Anterior cingulate cortex (tissue), 58 donors: ENCODE measurements at places on chromosomes 2 and 18.

DNA sequence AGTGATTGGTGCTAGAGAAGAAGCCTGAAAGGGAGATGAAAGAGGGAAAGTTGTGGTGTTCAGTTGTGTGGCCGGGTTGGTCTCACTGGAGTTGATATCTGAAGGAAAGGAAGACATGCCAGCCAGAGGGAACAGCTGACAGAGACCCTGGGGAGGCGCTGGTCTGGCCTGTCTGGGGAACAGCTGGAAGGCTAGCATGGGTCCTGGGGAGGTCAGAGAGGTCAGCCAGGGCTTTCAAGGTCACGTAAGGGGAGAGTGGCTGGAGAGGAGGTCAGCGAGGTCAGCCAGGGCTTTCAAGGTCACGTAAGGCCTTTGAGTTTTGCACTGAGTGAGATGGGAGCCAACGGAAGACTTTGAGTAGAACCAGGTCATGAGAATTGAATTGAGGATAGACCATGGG is 11.0 kb downstream of the DYSF start:
- no peak for DNase-seq

- no peak for DNase-seq
Observed at GRCh38 chr18:23369266-23369665, 83.8 kb upstream of the RIOK3 start.

DNA sequence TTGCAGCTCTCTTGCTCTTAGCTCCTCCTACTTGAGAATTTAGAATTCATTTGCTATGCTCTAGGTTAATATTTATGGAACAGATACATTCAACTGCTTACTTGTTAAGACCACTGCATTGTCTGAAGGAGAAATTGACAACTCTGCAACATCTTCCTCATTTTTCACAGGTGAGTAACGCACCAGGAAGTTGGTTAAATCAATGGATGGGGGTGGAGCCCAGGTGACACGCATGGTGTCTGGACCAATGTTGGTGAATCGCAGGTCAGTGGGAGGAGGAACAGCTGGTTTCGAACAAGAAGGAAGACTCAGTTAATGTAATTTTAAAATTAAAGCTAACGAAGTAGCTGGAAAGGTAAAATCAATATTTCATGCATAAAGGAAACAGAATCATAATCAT is 44.3 kb downstream of the FN1 start:
- DNase-seq, result no peak

GRCh38 chr2:142722086-142722485 is 155.4 kb upstream of the KYNU start:
- DNase-seq, result no peak

DNA sequence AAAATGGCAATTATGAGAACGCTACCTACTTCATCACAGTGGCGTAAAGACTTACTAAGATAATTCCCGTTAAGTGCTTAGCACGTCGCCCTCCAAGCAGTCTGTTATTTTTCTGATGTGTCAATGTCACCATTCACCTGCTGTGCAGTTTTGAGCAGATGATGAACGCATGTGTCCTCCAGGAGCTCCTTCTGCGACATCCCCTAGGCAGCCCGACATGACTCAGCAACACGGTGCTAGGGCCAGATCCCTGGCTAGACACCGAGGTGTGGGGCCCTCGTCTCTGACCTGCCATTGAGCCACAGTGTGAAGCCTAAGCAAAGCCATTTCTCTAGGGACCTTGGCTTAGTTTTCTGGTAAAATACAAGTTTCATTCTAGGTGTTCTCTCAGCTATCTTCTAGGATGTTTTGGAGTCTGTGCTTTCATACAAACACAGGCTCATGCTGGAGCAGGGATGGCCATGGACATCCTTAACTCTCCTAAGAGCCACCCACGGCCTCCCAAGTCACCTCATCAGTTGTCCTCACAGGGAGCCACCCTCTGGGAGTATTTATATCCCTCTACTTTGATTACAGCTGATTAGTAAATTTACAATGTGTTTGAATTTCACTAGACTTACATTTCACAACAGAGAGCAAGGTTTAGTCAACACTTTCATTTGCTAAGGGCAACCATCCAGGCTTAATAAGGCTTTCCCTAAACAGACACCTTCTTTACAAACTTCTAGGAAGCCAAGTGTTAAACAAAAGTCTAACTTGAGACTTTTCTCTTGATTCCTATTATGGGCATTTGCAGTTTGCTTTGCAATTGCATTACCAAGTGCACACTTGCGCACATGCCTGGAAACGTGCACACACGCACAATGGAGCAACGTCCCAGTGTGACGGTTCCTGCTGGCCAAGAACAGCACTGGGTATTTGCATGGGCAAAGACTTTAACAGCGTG is 376.8 kb upstream of the ID2 start:
- no peak for DNase-seq

DNA sequence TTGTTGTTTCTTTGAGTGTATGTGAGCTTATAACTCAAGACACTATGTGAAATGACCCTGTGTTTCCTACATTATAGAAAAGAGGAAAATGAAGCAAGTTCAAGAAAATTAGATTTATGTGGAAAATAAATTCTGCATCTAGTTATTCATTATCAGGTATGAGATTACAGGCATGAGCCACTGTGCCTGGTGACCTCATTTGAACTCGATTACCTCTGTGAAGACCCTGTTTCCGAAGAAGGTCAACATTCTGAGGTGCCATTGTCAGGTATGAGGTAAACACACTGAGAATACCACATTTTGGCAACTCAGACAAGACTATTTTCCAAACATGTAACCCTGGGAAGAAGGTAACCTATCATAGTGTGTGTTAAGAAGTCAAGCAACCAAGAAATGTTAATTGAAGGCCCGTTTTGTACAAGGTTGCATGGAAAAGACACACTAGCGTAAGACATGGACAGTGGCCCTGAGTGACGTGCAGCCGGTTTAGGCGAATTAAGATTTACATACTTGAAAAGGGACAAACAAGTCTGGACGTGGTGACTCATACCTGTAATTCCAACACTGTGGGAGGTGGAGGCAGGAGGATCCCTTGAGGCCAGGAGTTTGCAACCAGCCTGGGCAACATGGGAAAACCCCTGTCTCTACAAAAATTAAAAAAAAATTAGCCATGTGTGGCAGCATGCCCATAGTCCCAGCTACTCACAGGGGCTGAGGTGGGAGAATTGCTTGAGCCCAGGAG is 186.6 kb downstream of the NEDD4L start:
- DNase-seq, result no peak

GRCh38 chr2:132937629-132938028 is 267.6 kb upstream of the LYPD1 start:
- no peak for DNase-seq

DNA sequence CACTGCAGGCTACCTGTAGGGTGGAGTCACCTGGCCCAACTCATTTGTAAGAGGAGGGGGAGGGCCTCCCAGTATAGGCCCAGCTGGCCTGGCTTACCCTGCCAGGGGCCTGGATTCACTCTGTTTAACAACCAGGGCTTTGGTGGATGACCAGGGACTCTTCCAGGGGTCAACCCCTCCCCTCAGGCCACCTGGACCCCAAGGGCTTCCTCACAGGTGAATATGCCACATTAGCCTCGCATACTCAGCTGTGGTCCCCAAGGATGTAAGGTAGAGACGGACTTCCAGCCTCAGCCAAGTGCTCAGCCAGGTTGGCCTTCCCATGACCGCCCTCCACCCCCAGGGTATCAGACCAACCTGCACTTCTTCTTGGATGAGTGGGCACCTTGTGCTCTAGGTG is 8.8 kb upstream of the SH3RF3 start:
- DNase-seq, result no peak

- DNase-seq, result no peak
Observed at GRCh38 chr2:111919794-111920608, 21.6 kb downstream of the MERTK start.

DNA sequence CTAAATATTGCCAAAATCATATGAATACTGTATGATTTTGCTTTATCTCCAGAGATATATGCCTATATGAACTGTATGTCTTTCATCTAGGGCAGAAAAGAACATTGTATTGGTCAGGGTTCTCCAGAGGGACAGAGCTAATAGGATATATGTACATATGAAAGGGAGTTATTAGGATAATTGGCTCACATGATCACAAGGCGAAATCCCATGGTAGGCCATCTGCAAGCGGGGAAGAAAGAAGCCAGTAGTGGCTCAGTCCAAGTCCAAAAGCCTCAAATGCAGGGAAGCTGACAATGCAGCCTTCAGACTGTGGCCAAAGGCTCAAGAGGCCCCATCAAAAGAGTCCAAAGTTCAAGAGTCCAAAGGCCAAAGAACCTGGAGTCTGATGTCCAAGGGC is 209.9 kb downstream of the RNF144A start:
- DNase-seq, result no peak

DNA sequence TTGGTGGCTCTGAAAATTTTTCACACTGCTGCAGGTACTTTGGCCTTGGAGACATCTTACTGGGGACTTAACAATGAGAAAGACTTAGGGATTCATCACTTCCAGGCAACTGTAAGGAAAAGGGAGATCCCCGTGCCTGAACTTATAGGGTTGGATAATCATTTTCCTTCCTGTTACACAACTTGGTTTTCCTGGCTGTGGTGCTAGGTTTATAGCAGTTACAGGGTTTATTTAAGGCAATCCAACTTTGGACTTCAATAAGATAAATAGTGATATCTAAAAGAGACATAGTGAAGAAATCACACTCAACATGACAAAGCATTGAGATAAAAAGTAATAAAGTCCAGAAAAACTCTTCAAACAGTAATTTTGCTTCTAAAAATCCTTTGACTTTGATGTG is 70.2 kb upstream of the RAPH1 start:
- no peak for DNase-seq

DNA sequence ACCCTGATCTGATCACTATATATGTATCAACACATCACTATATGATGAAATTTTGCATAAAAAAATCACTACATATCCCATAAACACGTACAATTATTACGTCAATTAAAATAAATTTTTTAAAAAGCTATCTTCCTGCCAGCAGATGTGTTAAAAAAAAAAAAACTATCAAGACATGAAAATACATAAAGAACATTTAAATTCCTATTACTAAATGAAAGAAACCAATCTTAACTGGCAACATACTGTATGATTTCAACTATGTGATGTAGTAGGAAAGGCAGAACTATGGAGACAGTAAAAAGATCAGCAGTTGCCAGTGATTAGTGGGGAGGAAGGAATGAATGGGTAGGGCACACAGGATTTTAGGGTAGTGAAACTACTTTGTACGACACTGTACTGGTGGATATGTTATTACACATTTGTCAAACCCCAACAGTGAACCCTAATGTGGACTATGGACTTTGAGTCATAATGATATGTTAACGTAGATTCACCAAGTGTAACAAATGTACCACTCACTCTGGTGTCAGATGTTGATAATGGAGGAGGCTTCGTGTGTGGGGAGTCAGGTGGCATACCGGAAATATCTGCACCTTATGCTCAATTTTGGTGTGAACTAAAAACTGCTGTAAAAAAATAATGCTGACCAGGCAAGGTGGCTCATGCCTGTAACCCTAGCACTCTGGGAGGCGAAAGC is 27.4 kb downstream of the USP34 start:
- no peak for DNase-seq

DNA sequence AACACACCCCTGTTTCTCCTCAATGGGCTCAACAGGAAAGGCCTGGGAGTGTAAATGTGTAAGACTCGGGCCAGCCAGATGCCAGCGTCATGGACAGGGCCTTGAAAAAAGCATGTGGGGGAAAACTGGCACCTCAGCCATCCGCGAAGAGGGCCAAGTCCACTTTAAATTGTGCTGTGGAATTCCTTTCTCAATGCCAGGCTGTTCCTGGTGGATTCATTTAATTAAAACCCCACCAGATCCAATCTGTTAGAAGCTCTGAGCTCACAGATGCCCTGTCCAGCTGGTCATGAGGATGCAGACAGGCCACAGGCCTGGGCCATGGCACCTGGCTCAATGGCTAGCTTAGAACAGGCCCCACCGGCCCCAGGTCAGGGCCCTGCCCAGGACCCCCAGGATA is 24.8 kb downstream of the KCNK3 start:
- no peak for DNase-seq

- no peak for DNase-seq
Observed at GRCh38 chr2:9030190-9030589, 26.7 kb upstream of the MBOAT2 start.

DNA sequence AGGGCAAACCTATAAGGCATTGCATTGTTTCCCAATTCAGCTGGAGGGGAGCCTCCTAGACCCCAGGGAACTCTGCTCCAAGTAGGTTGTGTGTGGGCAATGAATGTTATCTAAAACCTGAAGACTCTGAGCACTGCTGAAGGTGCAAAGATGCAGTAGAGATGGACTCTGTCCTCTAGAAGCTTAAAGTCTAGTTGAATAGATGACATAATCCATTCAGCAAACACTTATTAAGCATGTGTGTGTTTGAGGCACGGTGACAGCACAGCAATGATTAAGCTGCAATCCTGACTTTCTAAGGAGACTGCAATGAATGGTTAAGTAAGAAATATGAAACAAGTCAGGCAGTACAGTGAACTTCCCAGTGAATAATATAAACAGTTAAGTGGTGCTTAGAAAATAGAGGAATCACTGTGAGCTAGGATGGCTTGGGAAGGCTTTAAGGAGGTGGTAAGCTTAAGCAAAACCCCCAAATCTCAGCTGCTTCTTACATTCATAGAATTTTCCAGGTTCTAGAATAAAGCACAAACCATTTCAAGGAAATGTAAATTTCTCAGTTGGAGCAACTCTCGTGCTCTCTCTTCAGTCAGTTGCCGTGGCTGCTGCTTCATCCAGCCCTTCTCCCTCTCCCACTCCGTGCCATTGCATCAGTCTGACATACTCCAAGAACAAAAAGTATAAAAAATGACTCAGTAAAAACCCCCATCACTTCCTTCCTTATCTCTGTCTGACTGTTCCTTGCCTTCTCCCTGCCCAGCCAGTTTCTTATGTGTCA is 19.1 kb downstream of the MXD1 start:
- no peak for DNase-seq

GRCh38 chr18:49621301-49621700 is 59.4 kb downstream of the LIPG start:
- no peak for DNase-seq

GRCh38 chr2:134976074-134976702 is 57.6 kb downstream of the CCNT2 start:
- no peak for DNase-seq

DNA sequence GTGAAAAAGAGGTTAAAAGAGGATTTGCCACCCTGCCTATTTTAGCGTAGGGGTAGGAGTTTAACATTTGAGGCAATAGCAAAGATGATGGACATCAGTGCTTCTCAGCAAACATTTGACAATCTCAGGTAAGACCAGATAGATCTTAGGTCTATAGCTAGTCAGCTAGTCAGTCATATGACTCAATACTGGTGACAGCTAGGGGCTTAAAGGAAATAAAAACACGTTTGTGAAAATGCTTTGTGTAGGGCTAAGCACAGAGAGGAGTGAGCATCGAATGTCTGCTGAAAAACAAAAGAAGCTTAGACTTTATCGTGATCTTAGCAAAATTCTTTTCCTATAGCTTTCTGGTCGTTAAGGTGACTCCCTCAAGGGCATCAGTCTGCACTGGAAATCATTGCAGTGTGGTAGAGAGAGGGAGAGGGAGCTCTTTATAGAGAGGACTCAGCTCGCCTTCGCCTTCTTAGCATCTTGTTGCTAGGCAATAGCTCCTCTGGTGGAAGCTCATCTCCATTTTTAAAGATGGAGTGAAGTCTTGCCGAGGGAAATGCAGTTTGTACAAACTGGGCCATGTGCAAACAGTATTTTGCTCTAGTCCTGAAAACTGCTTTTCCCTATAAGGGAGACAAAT is 62.8 kb upstream of the SLC38A11 start:
- peak; percentile 4 for DNase-seq
